ENCODE measurements at places on chromosomes 6 and 20.

GRCh38 chr20:34083137-34083536 lies 28.9 kb downstream of the EIF2S2 start:
- H3K27me3 ChIP-seq = no peaks in the 10 kb centered on the region
- DNase-seq = peak; percentile 85
- H3K4me3 ChIP-seq = no peak overlapping the region

DNA sequence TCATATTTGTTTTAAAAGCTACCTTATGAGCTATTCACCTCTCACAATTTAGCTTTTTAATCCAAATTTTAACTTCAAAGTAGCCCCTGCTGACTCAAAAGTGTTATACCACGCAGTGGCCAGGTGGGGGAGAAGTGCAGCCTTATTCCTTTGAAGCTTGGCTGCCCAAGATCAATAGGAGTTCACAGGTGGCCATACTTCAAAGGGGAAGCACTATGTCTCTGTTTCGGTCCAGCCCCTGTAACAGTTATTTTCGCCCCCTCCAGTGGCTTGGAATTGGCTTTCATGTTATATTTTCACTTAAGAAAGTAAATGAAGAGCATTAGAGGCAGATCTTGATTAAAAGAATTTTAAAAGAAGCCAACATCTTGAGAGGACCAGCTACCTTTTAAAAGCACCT lies 608.4 kb downstream of the EPHA7 start:
- H3K4me1 ChIP-seq = no peaks in the 10 kb centered on the region
- DNase-seq = no peak
- H3K27me3 ChIP-seq = no peaks in the 10 kb centered on the region
- H3K4me3 ChIP-seq = no peak overlapping the region
- no peak overlapping the region for H3K27ac ChIP-seq
- H3K36me3 ChIP-seq = no peaks in the 10 kb centered on the region

DNA sequence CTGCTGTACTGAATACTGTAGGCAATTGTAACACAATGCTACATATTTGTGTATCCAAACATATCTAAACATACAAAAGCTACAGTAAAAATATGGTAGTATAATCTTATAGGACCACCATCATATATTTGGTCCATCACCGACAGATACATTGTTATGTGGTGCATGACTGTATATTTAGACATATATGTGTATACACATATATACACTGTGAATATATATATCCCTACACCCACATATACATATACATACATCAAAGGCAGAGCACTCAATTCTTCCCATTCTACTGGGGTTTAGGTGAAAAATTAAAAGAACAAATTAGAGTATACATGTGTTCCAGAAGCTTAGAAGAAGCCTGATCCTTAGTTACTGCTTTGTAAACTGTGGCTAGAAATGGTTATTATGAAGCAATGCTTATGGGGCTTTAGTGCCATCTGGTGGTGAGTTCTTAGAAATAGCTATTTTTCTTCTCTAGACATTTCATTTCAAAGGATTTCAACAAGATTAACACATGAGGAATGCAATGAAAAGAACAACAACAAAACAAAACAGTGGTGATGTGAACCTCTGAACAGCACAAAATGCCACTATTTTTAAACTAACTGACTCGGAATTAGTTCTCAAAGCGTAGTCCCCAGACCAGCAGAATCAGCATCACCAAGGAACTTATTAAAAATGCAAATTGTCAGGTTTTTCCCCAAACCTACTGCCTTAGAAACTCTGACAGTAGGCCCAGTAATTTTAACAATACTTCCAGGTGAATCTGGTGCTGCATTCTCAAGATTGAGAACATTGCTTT lies 38.0 kb downstream of the PKHD1 start:
- no peak for DNase-seq
- H3K27me3 ChIP-seq = no peaks in the 10 kb centered on the region
- no peak overlapping the region for H3K27ac ChIP-seq
- H3K4me1 ChIP-seq = no peaks in the 10 kb centered on the region
- no peak overlapping the region for H3K4me3 ChIP-seq

- H3K4me3 ChIP-seq = no peak overlapping the region
- no peak for DNase-seq
- H3K27me3 ChIP-seq = no peaks in the 10 kb centered on the region
- H3K36me3 ChIP-seq = no peaks in the 10 kb centered on the region
- H3K4me1 ChIP-seq = no peaks in the 10 kb centered on the region
Observed at GRCh38 chr6:122116119-122116834, 283.2 kb upstream of the HSF2 start.

GRCh38 chr20:56244259-56244658 lies 4.3 kb upstream of the MC3R start:
- H3K27me3 ChIP-seq = no peaks in the 10 kb centered on the region
- H3K4me3 ChIP-seq = no peak overlapping the region
- no peaks in the 10 kb centered on the region for H3K4me1 ChIP-seq
- no peak for DNase-seq
- no peak overlapping the region for H3K27ac ChIP-seq

GRCh38 chr6:38185752-38186151 lies 366.2 kb downstream of the ZFAND3 start:
- no peaks in the 10 kb centered on the region for H3K36me3 ChIP-seq
- H3K4me3 ChIP-seq = no peak overlapping the region
- no peak for DNase-seq
- no peak overlapping the region for H3K27ac ChIP-seq

DNA sequence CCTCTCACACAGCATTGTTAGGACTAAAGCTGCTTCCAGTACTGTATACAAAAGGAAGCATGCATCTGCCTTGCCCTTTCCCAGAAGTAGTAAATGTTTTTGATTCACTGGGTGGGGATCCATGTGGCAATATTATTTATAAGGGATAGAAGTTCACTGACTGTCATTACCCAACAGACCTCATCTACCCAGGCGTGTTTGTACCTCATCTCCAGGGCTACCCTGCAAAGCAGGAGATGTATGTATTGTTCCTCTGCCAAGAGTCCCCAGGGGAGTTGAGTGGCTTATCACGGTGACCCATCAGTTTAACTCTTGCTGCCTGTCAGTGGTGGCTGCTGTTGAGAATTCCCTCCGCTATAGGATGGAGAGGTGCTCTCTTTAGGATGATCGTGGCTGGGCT lies 42.5 kb downstream of the SLC24A3 start:
- H3K27ac ChIP-seq = no peak overlapping the region
- no peak for DNase-seq
- no peaks in the 10 kb centered on the region for H3K4me1 ChIP-seq
- no peaks in the 10 kb centered on the region for H3K27me3 ChIP-seq
- H3K36me3 ChIP-seq = no peaks in the 10 kb centered on the region

DNA sequence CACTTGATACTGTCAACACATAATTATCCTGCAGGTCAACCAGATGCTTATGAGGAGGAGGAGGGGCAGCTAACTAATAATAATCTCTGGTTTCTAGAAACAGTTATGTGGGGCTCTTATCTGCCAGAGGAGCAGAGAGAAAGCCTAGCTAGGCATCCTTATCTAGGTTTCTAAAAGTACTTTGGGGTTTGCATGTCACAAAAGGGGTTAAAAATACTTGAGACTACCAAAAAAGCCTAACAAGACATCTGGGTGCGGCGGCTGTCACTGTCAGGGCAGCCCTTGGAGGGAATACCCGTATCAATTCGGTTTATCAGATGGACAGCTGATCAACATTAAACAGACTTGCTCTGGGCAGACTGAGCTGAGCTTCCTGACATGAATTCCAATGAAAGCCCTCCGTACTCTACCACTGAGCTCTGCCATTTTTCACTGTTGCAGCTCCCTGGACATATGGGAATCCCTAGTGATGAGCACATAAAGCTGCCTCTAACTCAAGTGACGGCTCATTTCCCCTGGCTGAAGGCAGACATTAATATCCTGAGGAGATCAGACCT lies 166.6 kb downstream of the PDSS2 start:
- H3K27ac ChIP-seq = no peak overlapping the region
- no peak overlapping the region for H3K4me3 ChIP-seq
- no peak for DNase-seq
- no peaks in the 10 kb centered on the region for H3K36me3 ChIP-seq
- H3K27me3 ChIP-seq = no peaks in the 10 kb centered on the region
- no peaks in the 10 kb centered on the region for H3K4me1 ChIP-seq

GRCh38 chr20:63829945-63830835 lies 874 bp downstream of the ZBTB46 start:
- DNase-seq = no peak
- no peaks in the 10 kb centered on the region for H3K36me3 ChIP-seq
- peak overlapping the region; percentile 90 for H3K4me3 ChIP-seq

DNA sequence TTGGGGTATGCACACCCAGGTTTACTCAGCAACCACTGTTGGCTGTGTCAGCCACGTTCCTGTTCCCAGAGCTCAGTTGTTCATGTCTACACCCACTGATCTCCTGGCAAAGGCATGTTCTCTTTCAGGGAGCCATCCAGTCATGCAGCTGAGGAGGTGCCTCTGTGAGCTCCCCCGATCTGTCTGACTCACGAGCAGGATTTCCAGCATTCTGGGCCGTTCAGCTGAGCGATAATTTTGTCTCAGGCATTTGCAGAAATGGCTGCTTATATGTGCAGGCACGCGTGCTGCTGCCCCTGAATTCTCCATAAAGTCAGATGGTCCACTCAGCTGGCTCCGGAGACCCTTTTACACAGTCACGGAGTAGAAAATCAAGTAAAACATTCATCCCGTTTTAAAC lies 78.4 kb upstream of the IYD start:
- H3K36me3 ChIP-seq = no peaks in the 10 kb centered on the region
- H3K4me3 ChIP-seq = no peak overlapping the region
- H3K27me3 ChIP-seq = no peaks in the 10 kb centered on the region
- no peak overlapping the region for H3K27ac ChIP-seq

DNA sequence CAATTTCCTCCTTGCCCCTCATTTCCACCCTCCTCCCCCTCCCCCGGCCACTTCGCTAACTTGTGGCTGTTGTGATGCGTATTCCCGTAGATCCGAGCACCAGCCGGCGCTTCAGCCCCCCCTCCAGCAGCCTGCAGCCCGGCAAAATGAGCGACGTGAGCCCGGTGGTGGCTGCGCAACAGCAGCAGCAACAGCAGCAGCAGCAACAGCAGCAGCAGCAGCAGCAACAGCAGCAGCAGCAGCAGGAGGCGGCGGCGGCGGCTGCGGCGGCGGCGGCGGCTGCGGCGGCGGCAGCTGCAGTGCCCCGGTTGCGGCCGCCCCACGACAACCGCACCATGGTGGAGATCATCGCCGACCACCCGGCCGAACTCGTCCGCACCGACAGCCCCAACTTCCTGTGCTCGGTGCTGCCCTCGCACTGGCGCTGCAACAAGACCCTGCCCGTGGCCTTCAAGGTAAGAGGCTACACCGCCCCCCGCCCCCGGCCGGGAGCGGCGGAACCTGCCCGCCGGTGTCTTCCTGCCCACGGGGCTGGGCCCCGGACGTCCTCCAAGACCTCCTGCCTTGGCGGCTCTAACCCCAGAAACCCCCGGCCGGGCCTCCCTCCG lies 44.9 kb upstream of the SUPT3H start:
- no peaks in the 10 kb centered on the region for H3K36me3 ChIP-seq
- H3K4me1 ChIP-seq = no peaks in the 10 kb centered on the region
- H3K27ac ChIP-seq = no peak overlapping the region
- peak; percentile 81 for DNase-seq

DNA sequence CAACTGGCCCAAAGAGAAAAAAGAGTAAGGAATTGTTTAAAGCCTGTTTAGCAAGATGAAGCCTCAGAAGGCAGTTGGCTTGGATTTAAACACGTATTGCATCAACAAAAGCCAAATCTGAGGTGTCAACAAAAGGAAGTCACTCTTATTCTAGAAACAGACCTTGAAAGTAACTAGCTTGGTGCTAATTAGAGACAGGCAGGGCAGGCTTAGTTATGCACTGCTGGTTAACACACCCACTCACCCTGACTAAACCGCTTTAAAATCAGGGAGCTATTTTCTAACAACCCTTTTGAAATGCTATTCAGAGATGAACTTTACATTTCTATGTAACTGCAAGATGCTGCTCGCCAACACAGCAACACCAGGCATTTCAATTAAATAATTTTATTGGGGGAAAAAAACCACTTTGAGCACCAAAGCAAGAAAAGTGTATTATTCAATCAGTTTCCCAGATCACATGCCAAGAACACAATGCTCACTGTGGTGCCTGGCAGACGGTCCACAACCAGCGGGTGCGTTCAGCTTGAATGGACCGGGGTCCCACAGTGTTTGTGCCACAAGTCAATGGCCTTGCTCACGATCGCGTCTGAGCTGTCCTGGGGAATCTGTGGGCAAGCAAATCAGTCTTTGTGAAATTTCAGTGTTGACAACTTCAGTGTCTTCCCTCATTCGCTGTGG lies 23.6 kb downstream of the TBC1D7 start:
- no peak overlapping the region for H3K27ac ChIP-seq
- no peaks in the 10 kb centered on the region for H3K4me1 ChIP-seq
- no peak overlapping the region for H3K4me3 ChIP-seq
- no peaks in the 10 kb centered on the region for H3K36me3 ChIP-seq
- no peak for DNase-seq

GRCh38 chr20:3847429-3847940 lies 851 bp downstream of the MAVS start:
- H3K4me1 ChIP-seq = no peaks in the 10 kb centered on the region
- peak overlapping the region; percentile 92 for H3K4me3 ChIP-seq
- no peaks in the 10 kb centered on the region for H3K27me3 ChIP-seq
- H3K36me3 ChIP-seq = no peaks in the 10 kb centered on the region
- no peak for DNase-seq

DNA sequence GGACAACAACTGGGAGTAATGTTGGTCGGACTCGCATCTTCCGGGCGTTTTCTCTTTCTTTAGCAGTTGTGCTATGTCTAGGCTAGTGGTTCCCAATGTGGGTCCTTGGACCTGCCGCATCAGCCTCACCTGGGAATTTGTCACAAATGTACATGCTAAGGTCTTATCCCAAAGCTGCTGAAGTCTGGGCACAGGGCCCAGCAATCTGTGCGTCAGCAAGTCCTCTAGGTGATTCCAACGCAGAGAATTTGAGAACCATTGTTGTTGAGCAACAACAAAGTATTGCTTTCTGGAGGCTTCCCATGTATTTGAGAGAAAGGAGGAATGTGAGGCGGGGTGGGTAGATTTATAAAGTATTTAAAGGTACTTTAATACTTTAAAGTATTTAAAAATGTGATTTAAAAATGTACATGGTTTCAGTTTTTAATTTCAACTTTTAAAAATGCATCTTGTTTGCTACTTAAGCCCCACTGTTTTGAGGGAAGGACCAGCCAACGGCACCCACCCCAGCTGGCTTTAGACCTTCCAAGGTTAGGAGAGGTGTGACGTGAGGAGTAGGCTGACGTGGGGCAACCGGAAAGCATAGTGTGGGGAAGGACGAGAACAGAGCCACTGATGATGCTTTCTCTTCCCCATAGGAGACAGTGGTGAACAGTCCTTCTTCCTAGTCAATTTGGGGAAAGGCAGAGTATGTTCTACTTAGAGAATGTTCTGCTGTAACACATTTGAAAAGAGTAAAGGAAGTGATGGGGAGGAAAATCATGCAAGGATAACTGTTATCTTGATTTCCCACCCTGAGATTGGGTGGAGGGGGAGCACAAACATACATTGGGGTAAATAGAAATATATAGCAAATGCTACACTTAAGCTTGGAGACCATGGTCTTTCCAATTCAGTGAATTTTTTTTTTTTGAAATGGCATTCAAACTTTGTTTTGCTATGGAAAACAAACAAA lies 4.3 kb downstream of the UST start:
- no peaks in the 10 kb centered on the region for H3K4me1 ChIP-seq
- no peak overlapping the region for H3K27ac ChIP-seq
- no peaks in the 10 kb centered on the region for H3K27me3 ChIP-seq
- no peak overlapping the region for H3K4me3 ChIP-seq
